ENCODE measurements at places on chromosomes 6 and 20. TPM values are rescaled to one million over a fixed set of nuclear protein-coding genes. Genes with fewer than 3 reads are reported as not detected.

The MCCD1 gene
- total RNA-seq, result not detected

The RTEL1 gene
- 5.1 TPM for total RNA-seq

The NT5DC1 gene
- 2.4 TPM for total RNA-seq

The ARMC12 gene
- total RNA-seq, result 1.0 TPM

The PRL gene
- not detected for total RNA-seq

The RIPOR3 gene
- 1.6 TPM for total RNA-seq

The PARD6B gene
- total RNA-seq, result 14.8 TPM

The PDYN gene
- not detected for total RNA-seq

The ULBP2 gene
- 8.2 TPM for total RNA-seq

The RNF144B gene
- total RNA-seq, result 142 TPM

The ULBP3 gene
- total RNA-seq, result 9.8 TPM

The DOK5 gene
- not detected for total RNA-seq

The MUCL3 gene
- total RNA-seq, result not detected

The FAM83B gene
- 98.1 TPM for total RNA-seq

The TGM2 gene
- total RNA-seq, result 0.68 TPM

The BNIP5 gene
- total RNA-seq, result not detected

The C20orf202 gene
- under 0.01 TPM for total RNA-seq

The PGC gene
- not detected for total RNA-seq

The ANKRD6 gene
- total RNA-seq, result 6.5 TPM

The HTR1E gene
- not detected for total RNA-seq

The RAD21L1 gene
- total RNA-seq, result not detected

The GGTLC1 gene
- not detected for total RNA-seq

The GJA10 gene
- not detected for total RNA-seq

The BMP6 gene
- 0.21 TPM for total RNA-seq

The DSP gene
- 1,323 TPM for total RNA-seq

The C4B gene
- 2.1 TPM for total RNA-seq

The ATP5F1E gene
- total RNA-seq, result 28.4 TPM

The SIRPG gene
- not detected for total RNA-seq

The PRICKLE4 gene
- total RNA-seq, result 1.1 TPM

The TRIM31 gene
- total RNA-seq, result under 0.01 TPM
